NCI-H1694 (cell line): ENCODE measurements at places on chromosomes 7 and 10.

DNA sequence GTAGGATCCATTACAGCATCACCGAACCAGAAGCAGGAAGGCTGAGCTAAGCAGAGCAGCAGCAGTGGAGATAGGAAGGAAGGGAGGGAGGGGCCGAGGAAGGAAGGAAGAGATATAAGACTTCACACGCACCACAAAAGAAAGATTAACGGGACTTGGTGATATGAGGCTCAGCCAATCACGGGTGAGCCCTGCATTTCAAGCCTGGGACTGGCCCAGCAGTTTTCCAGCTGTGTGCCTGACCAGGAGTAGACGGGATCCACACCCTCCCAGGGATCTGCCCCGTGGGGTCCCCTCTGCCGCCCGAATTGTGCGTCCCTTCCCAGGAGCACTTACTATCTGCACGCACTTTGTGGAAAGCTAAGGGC lies 16.2 kb downstream of the ATG9B start:
- DNase-seq: no peak

DNA sequence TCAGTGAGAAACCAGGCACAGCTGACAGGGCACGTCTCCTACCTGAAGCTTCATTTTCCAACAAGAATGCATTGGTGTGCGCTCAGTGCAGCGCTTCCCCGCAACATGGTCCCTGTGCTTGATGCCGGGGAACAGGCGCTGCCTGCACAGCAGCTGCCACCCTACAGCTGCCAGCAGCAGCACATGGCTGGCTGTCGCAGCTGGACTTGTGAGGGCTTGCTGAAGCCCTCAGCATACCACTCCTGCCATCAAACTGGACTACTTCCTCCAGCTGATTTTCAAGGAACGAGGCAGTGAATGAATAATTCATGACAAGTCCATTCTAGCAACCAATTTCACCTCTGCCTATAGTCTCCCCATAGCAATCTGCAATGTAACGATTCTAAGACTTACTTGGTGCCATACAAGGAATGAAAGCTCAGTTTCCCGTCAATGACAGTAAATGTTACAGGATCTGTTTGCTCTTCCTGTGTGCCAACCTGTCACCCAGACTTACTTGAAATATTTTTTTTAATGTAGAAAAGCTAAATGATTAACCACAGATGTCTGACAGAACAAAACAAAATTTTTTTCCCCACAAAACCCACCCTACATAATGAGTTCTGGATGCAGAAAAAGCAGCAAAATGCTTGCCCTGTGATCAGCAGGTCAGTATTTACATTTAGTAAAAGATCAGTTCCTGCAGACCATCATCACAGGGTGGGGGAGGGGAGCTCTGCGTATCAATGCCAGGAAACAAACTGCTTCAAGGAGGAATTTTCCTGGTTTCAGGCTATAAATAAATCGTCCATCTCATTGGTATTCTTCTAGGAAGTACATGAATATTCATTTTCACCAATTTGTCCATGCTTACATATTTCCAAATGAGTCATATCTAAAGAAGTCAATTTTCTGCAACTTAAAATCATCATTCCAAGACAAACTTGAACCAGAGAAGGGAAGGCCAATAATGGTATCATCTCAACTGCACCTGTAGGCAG lies 140.6 kb downstream of the ALOX5 start:
- peak; percentile 65 for DNase-seq

DNA sequence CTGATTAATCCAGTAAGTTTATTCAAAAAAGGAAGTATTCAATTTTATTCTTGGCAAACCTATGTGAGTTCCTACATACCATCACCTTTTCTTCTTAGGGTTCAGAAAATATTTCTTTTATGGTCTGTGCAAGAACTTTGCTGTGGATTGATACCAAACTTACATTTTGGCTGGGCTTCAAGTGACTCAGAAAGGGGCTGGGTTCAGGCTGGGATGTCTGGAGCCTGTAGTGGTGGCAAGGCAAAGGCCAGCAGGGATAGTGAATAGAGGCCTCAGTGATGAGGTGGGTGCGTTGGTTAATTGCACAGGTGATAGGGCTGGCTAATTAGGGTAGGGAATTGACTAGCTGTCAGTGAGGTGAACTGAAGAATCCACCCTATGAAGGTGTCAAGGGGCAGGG lies 40.2 kb upstream of the ATXN7L1 start:
- DNase-seq: no peak

- no peak for DNase-seq
These were observed 22.7 kb upstream of the PITRM1 start for GRCh38 chr10:3195286-3195685.

DNA sequence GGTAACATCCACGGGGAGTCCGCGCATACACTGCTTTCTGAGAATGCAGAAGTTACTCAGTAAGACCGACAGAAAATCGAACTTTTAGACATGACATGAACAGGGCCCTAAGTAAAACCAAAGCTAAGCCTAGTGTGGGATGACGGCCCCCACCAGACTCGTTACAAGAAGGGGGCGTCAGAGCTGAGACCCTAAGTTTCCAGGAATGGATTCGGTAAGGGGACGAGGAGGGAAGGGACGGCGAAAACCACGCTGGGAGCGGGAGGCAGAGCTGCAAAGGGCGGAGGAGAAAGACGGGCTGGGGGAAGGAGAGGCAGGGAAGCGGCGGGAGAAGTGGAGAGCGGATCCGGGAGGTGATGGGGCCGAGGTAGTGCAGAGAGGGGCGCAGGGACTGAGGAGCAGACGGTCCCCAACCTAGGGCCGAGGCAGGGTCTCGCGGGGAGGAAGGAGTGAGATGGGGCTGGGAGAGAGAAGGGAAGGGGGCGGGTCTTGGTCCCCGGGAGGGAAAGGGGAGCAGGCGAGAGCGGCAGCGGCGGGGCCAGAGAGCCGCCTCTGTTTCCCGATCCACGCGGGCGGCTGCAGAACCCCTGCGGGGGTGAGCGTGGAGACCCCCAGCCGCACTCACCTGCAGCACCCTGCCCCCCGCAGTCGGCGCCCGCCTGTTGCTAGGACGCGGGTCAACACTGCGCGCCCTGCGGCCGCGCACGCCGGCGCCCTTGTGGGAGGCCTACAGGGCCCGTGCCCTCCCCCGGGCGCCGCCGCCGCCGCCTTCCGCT lies 513 bp downstream of the ODAD2 start:
- DNase-seq: no peak

DNA sequence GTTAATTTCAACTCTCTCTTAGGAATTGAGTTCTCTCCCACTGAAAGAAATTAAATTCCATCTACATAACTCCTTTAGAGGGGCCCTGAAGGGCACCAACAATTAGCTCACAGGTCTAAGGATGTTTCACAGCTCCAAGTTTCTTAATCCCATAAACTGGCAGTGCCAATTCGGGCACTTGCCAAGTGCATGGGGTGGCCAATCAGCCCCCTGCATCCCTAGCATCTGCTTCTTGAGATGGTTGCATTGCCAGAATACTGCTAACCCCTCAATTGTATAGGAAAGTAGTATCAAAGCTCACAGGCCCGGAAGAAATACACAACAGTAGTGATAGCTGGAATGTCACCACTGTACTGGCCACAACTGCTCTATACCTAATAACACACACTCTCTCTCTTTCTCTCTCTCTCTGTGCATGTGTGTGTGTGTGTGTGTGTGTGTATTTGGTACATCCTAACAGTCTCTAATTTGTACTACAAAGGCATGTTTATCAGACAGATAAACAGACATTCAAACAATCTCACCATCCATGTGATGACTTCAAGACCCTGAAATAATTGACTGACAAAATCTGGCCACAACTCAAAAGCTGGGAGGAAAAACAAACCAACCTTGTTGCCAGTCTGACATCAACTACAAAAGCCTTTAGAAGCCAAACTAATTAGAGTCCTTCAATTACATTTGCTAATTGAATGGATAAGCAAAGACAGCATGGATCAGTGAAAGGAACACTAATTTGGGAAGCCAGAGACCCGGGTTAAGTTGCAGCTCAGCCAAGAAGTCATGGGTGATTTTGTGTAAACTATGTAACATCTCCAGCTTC lies 27.8 kb downstream of the HIBADH start:
- no peak for DNase-seq

DNA sequence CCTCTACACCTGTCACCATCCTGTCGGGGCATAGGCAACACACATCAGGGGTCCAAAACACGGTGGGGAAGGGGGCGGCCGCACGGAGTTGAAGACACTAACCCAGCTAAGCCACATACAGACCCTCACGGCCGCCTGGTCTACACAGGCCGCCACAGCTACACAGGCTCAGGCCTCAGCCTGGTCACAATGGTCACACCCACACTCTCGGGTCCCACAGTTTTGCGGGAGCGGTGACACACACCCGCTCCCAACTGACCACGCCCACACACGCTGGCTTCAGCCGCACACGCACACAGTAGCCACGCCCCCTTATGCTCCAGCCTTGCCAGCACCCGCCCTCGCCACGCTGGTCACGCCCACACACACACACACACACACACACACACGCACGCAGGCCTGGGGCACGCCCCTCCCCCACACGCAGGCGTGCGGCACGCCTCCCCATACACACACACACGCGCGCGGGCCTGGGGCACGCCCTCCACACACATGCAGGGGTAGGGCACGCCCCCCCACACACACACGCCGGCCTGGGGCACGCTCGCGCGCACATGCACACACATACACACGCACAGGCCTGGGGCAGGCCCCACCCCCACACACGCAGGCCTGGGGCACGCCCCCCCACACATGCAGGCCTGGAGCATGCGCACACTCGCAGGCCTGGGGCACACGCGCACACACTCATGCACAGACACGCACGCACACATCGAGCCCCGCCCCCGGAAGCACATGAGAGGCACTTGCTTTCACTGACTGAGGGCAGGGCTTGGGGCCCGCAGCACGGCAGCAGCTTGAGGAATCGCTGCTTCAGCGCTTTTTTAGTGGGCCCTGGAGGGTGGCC lies 12.3 kb upstream of the OGA start:
- DNase-seq: peak; percentile 51

GRCh38 chr10:20040012-20040411 lies 223.8 kb downstream of the PLXDC2 start:
- no peak for DNase-seq

DNA sequence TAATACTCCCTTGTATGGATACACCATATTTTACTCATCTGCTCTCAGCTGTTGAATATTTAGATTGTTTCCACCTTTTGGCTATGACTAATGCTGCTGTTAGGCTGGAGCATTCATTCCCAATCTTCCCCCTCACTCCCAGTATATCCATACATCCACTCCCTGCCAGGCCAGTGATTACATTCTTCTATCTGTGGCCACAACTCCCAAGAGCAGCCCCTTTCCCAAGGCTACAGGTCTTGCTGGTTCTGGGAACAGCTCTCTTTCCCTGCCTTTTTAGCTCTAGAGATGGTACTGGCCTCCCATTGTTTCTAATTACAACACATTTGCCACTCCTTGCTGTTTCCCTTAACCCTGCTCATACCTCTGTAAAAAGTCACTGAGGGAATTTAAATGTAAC lies 28.2 kb downstream of the SFR1 start:
- no peak for DNase-seq

GRCh38 chr7:108503112-108504026 lies 22.6 kb downstream of the PNPLA8 start:
- no peak for DNase-seq

- no peak for DNase-seq
These were observed 653.7 kb upstream of the ZWINT start for GRCh38 chr10:57014758-57015157.

- DNase-seq: no peak
These were observed 216.2 kb upstream of the HABP2 start for GRCh38 chr10:113336549-113337130.

DNA sequence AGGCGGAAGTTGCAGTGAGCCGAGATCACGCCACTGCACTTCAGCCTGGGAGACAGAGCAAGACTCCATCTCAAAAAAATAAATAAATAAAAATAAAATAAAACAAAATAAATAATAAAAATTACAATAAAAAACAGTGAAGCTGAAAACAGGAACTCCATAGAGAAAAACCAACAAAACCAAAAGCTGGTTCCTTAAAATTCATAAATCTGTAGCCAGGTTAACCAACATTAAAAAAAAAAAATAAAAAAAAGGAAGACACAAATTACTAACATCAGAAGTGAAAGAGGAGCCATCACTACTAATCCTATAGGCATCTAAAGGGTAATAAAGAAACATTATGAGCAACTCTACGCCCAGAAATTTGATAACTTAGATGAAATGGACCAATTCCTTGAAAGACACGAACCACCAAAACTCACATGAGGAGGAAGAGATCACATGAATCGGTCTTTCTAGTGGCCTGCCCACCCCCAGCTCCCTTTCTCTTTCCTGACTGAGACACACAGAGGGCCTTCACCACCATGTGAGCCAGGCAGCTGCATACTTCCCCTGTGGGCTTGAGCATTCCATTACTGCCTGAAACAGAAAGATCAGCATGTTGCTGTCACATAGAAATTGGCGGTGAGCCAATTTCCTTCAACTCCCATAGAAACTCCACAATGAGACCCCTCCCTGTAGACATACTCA lies 208.7 kb downstream of the MAD1L1 start:
- no peak for DNase-seq

DNA sequence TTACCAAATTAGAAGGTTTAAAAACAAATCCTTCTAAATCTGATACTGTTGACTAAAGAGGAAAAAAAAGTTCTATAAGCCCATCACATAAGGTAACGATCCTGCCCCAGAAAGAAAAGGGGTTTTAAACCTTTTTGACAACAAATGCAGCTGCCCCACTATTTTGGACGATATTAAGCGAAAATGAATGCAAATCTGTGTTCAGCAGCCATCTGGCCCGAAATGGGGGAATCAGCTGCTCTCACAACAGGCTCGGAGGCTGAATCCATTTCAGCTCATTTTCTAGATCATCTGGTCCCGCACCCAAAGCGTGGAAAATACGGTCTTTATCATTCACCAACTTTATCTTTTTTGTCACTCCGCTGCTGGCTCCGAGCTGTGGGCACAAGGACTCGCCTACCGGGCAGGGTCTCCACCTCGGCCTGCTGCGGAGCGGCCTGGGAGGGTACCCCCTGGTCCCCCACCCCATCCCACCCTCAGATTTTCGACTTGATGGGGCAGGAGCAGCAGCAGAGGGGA lies 2.4 kb upstream of the EBF3 start:
- DNase-seq: no peak

DNA sequence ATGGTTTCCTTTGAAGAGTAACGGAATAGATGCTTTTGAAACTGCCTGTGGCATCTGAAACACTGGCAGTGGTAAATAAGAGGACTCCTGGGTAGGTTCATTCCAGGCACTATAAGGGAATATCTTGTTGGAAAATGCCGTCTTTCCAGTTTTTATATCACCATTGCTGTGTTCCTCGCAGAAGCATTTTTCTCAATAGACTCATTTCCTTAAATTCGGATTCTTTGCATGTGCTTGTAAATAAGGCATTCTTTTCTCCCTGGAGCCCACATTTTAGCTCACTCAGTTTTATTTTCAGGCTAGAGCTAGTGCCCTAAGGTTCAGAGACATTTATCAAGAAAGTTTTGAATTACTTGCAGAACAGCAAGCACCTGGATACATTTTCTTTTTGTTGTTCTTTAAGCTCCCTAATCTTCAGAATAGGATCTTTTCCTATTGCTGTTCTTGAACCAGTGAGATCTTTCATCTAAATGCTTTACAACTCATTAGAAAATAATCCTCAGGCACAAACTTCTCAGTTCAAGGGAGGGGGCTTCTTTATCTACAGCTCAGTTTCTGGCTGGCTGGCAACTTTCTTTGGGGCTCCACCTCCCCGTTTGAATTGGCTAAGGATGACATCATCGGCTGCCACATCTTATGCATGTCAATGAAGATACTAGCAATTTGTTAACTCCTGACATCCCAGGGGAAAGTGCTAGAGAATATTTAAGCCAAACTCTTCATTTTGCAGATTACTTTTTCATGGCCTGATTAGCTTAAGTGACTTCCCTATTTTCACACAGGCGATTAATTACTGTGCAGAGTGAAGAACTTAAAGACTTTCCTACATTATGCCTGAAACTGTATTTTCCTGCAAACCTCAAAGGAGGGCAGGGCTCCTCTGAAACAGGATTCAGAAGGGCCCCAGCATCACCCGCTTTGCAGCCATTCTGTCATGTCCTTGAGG lies 133.7 kb upstream of the RSU1 start:
- no peak for DNase-seq
